ENCODE measurements at places on chromosomes 3 and 15. TPM values are rescaled to one million over a fixed set of nuclear protein-coding genes. Genes with fewer than 3 reads are reported as not detected.

The TGM5 gene
- not detected for total RNA-seq

The LAMB2 gene
- 254 TPM for total RNA-seq

The LRCH3 gene
- total RNA-seq = 65.8 TPM

The TIMMDC1 gene
- 54.0 TPM for total RNA-seq

The NMB gene
- 4.5 TPM for total RNA-seq
